Kidney epithelial cell (primary cell): ENCODE measurements at places on chromosomes 11 and 22. TPM values are rescaled to one million over a fixed set of nuclear protein-coding genes. Genes with fewer than 3 reads are reported as not detected.

The XBP1 gene
- total RNA-seq = 288 and 291 TPM in 2 replicates

The OR52I2 gene
- total RNA-seq = not detected in 2 replicates

The ANKK1 gene
- total RNA-seq = 0.50 and 0.75 TPM in 2 replicates

The LRRC74B gene
- total RNA-seq = not detected in 2 replicates

The CDC42EP1 gene
- total RNA-seq = 98.1 and 150 TPM in 2 replicates

The ARL14EP gene
- 22.7 and 27.1 TPM in 2 replicates for total RNA-seq

The CHRDL2 gene
- total RNA-seq = not detected in 2 replicates
